Smooth muscle cell of the brain vasculature (primary cell): ENCODE measurements at places on chromosomes 7 and 10.

GRCh38 chr10:99279626-99280111 is 44.0 kb upstream of the HPSE2 start:
- no peak for DNase-seq

DNA sequence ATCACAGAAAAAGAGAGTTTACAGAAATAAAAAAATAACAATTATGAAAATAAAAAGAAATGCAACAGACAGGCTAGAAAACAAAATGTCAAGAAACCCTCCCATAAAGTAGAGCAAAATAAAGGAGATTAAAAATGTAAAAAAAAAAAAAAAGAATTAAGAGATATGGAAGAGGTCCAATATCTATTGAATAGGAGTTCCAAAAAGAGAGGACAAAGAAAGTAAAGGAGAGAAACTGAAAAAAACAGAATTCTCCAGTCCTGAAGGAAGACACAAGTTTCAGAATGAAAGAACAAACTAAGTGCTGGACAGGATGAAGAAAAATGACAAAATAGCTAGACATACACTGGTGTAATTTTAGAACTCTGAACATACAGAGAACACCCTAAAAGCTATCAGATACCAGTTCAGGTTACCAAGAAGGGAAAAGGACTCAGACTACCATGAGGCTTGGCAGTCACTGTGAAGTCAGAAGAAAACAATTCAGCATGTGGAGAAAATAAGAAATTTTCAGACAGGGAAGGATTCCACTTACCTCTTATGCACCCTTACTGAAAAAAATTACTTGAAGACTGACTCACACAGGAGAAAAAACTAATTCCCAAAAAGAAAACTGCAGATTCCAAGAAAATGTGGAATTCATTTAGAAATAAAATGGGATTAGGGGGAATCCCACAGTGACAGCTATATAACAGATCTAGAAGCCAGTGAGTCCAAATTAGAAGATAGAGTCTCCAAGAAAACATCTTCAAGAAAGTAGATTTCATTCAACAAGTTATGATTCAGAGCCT is 40.4 kb upstream of the ABLIM1 start:
- DNase-seq: no peak

GRCh38 chr7:92058040-92058439 is 76.2 kb downstream of the CYP51A1 start:
- DNase-seq: no peak

GRCh38 chr7:151705636-151706276 is 171.2 kb downstream of the PRKAG2 start:
- no peak for DNase-seq

DNA sequence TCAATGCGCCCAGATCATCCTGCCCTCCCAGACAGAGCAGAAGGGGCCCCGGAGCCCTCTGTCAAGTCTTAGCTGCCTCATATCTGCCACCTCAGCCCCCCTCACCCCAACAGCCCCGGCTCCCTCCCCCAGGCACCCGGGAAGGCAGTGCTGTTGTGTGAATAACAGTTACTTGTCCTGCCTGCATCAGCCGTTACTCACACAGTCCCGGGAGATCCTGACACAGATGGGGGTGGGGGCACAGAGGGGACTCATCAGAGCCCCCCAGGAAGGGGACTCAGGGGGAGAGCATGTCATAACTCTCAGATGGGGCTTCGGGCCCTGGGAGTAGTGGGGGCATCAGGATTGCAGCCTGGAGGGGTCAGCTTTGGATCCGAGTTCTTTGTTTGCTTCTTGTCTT is 12.4 kb upstream of the SERPINE1 start:
- DNase-seq: no peak

DNA sequence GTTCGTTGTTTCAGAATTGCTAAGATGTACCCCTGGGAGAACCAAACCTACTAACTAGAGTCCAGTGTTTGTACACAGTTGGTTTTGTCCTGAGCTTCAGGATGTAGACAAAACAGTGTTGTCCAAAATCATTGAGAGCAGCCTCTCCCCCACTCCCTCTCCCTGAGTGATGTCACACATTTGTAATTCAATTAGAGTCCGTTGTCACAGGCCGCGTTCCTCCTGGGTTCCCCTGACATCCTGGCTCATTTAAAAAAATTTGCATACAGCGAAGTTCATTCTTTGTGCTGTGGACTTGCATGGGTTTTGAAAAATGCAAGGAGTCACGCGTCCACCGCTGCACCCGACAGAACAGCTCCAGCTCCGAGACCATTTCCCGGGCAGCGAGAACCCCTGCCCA is 10.3 kb downstream of the GRIFIN start:
- no peak for DNase-seq

- DNase-seq: no peak
Measured at GRCh38 chr10:5445006-5445405, 32.6 kb downstream of the NET1 start.

DNA sequence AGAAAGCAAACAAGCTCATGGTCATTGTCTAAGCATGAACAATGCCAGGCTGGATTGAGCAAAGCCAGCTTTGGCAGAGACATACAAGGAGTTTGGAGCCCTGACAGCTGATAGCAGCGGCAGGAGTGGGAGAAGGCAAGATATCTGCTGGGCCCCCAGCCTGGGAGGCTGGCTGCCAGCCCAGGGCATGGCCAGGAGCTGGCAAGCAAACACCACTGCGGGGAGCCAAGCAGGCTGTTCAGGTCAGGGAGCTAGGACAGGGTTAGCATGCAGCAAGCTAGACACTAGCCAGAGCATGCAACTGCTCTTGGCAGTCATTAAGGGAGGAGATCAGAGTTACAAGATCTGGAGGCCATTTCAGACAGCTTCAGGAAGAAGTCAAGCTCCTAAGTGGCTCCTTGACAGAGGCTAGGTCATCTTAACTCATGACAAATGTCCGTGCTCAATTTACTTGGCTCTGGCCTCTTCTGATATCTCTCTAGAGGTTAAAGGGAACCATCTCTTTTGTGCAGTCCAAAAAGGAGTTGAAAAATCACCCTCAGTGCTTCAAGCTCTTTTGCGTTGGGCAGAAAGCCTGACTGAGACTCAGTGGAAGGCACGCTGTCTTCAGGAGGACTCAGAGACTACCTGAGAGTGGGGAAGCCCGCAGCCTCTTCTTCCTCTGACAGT is 436.8 kb upstream of the C7orf33 start:
- DNase-seq: no peak

DNA sequence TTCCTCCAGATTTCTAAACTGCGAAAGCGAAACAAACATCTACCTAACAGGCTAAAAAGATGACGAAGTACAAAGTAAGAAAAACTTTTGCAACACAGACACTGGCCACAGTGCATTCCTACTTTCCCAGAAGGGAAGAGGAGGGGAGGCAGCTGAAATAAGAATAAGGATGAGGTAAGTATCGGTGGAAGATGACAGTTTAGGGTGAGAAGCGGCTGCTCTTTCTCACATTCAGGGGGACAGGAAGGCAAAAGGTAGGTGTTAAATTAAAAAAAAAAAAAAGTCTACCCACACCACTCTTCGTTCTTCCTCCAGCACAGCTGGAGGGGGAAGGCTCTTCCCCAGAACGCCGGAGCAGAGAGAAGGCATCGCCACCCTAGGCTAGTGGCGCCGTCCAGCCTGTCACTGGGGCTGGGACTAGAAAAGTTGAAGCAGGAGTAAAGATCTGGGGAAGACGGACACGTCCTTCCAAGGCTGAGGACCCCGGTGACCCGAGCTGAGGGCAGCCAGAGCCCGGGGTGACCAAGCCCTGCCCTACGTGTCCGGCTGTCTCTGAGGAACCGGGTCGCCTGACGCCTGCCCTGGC is 846 bp downstream of the DNAJC1 start:
- DNase-seq: no peak

GRCh38 chr10:70619271-70620019 is 16.9 kb upstream of the PRF1 start:
- DNase-seq: no peak

DNA sequence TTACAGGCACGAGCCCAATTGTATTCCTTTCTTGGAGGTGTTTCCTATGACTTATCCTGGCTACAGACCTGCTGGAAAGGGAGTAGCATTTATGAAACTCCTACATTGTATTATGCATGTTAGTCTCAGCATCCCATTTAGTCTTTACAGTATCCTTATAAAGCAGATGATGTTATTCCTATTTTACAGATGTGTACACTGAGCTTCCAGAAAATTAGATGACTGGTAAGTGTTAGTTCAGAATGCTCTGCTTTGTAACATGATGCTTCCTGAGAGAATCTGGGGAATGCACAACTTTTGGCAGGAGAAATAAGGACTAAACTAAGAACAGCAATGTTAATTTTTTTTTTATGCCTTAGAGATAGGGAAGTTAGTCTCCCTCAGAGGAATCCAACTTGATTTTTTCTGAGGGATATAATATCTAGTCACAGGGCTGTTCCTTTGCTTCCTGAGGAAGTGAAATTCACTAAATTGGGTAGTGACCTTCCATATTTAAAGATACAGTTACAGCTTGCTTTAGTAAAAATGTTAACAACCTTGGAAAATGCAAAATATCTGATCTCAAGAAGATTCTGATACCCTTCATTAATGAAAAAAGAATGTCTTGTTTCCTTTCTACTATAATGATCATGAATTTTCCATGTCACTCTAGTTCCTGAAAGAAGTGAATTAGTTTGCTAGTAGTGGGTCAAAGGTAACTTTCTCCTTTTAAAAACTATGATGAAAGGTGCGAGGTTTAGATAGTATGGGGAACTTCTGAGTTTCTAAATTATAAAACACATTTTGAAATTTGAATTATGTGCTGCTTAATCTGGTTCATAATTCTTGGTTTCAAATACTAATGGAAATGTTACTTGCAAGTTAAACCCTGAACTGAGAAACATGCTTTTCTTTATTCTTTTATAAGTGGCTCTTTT is 194.0 kb upstream of the PRPS1L1 start:
- no peak for DNase-seq

GRCh38 chr10:108434559-108435252 is 1270.2 kb upstream of the SORCS1 start:
- no peak for DNase-seq

DNA sequence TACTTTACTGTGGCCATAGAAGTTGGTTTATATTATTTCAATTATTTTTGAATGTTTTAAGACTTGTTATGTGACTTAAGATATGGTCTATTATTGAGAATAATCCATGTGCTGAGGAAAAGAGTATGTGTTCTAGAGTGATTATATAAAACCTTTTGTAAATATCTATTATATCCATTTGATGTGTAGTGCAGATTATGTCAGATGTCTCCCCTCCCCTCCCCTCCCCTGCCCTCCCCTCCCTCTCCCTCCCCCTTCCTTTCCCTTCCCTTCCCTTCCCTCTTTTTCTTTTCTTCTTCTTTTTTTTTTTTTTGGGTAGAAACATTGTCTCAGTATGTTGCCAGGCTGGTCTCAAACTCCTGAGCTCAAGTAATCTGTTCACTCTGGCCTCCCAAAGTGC is 8.3 kb upstream of the CYP2C8 start:
- DNase-seq: no peak

GRCh38 chr7:32569388-32570289 is 74.3 kb downstream of the AVL9 start:
- DNase-seq: no peak

- DNase-seq: no peak
Measured at GRCh38 chr10:13450069-13450468, 78.7 kb downstream of the BEND7 start.

GRCh38 chr10:120735315-120735714 is 115.8 kb upstream of the WDR11 start:
- no peak for DNase-seq

- DNase-seq: no peak
Measured at GRCh38 chr7:1234881-1235500, 2.3 kb downstream of the UNCX start.

- no peak for DNase-seq
Measured at GRCh38 chr10:119116326-119116951, 12.5 kb downstream of the DENND10 start.

DNA sequence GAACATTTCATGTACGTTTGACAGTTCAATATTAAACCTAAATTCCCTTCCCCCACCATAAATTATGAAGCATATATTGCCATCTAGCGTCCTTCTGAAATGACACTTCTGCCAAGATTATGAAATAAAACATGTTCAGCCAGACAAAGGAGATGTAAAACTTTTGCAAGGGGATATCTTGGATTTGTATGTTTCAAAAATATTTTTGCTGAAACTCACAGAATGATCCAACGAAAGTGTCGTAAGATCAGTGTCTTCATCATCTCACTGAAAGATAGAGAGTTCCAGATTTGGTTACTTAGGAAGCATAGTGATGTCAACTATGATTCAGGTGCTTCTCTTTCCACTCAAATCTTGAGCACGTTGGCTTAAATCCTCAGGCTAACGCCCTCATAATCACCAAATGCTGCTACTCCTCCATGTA is 904.3 kb downstream of the XPNPEP1 start:
- no peak for DNase-seq

DNA sequence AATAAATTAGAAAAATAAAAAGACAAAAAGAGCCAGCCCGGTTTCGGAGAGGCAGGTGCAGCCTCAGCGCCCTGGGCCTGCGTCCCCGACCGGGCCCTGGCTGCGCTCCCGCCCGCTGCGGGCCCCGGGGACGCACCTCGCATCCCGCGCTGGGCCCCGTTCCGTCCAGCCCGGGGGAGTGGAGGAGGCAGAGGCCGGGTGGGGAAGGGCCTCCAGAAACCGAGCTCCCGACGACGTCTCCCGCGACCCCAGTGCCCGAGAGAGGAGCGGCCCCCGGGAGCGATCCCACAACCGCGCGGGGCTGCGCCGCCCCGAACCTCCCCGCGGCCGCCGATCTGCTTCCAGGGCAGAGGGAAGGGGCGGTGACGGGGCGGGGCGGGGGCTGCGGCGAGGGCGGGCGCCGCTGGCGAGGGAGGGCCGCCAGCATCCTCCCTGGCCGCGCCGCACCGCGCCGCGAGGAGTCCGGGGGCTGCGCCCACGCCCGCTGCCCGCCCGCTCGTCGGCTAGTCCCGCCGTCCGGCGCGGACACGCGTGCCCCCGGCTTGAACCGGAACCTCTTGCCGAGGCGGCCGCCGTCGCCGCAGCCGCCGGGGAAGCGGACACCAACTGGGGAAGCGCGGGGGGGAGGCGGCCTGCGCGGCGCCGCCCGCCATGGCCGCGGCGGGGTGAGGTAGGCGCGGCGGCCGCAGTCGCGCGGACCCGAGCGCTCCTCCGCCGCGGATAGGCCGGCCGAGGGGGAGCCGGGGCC is at the start of gene CCNY:
TSS of gene CCNY (plus strand) at position 426 of the 748 bp plus-strand sequence. CDS start 545 bp downstream, outside the sequence.
- no peak for DNase-seq

DNA sequence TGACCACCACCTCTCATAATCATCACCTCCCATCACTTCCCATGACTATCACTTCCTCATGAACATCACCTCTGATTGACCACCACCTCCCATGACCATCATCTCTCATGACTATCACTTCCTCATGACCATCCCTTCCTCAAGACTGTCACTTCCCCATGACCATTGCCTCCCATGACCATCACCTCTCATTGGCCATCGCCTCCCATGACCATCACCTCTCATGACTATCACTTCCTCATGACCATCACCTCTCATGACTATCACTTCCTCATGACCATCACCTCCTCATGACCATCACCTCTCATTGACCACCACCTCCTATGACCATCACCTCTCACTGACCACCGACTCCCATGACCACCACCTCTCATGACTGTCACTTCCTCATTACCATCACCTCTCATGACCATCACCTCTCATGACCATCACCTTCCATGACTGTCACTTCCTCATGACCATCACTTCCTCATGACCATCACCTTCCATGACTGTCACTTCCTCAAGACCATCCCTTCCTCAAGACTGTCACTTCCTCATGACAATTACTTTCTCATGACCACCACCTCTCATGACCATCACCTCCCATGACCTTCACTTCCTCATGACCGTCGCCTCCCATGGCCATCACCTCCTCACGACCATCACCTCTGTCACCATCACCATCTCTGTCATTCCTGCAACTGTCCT is 51.6 kb downstream of the PDGFA start:
- DNase-seq: no peak
